Activated B cell treated with CpG ODN at 0.5 μM for 24 hours (primary cell): ENCODE measurements at places on chromosomes 16 and 17.

DNA sequence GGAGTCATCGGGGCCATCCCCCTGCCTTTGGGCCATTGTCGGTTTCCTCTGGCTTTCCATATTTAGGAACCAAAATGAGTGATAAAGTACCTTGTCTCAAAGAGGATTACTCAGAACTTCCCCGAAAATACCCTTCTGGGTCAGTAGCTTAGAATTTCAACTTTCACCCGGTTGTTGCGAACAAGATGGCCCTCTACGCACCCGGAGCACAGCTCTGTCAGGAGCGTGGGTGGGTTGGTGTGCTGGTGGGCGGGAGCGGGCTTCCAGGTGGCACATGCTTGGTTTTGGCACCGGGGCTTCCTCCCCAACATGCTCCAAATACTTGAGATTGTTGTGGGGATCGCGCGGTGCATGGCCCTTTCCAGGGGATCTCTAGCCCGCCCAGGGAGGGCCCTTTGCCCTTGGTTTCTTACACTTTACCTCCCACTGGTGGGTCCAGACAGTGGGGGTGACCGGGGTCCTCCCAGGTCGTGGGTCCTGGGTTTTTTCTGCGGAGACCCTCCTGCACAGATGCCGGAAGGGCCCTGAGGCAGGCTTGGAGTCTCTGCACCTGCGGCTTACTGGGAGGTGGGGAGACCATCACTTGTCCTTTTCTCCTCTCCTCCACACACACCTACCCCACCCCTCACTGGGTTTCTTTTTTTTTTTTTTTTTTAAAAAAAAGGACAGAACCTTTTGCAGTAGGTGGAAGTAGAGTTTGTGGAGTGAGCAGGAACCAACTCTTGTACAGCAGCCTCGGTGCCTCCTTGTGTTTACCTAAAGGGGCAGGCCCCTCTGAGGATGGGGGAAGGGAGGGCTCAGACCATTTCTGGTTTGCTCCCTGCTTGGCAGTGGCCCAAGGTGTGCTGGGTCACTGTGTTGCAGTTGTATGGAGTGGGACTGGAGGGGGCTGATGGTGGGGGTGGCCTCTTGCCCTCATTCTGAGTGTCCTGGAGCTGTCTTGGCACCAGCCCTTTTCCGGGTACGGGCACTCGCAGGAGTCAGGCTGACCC is 142.1 kb downstream of the SEC14L1 start:
- no peak for DNase-seq
- H3K27me3 ChIP-seq = peaks cover 4% of the 10 kb centered on the region
- peaks cover 3% of the 10 kb centered on the region for H3K36me3 ChIP-seq
- peaks cover 30% of the 10 kb centered on the region for H3K4me1 ChIP-seq
- H3K4me3 ChIP-seq = peak overlapping the region; percentile 82

GRCh38 chr17:39769974-39770587 is 32.3 kb downstream of the GRB7 start:
- no peaks in the 10 kb centered on the region for H3K27me3 ChIP-seq
- H3K36me3 ChIP-seq = peaks cover 93% of the 10 kb centered on the region
- peak overlapping the region; percentile 96 for H3K27ac ChIP-seq
- H3K4me3 ChIP-seq = peak overlapping the region; percentile 58

DNA sequence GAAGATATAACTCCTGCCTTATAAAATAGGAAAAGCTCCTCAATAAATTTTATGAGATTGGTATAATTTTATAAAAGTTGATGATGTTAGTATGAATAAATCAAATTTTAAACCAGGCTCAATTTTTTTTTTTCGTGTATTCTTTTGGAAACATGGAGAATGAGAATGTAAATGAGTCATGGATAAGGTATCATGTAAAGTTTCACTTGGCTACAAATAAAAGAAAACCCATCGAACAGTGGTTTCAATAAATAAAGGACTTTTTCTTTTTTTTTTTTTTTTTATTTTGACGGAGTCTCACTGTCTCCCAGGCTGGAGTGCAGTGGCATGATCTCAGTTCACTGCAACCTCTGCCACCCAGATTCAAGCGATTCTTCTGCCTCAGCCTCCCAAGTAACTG is 67.3 kb downstream of the PHKB start:
- H3K27me3 ChIP-seq = no peaks in the 10 kb centered on the region
- peaks cover 44% of the 10 kb centered on the region for H3K36me3 ChIP-seq
- peaks cover 8% of the 10 kb centered on the region for H3K4me1 ChIP-seq
- H3K27ac ChIP-seq = no peak overlapping the region

GRCh38 chr16:89392881-89393737 is 97.3 kb downstream of the ANKRD11 start:
- no peak for DNase-seq
- no peak overlapping the region for H3K27ac ChIP-seq
- peaks cover 63% of the 10 kb centered on the region for H3K4me1 ChIP-seq
- peaks cover 45% of the 10 kb centered on the region for H3K36me3 ChIP-seq
- no peaks in the 10 kb centered on the region for H3K27me3 ChIP-seq

DNA sequence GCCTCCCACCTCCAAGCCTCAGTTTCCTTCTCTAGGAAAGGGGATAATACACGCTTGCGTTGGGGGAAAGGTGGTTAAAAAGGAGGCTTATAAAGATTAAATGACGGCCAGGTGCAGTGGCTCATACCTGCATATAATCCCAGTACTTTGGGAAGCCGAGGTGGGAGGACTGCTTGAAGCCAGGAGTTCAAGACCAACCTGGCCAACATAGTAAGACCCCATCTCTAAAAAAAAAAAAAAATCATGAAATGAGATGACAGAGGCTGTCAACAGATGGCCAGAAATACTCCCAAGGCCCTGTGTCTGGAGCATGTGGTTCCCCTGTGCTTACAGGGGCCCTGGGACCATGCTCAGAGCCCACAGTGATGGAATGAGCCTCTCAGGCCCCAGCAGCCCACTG is 30.4 kb downstream of the RTN4RL1 start:
- no peak overlapping the region for H3K27ac ChIP-seq
- no peaks in the 10 kb centered on the region for H3K36me3 ChIP-seq
- H3K27me3 ChIP-seq = peaks cover 29% of the 10 kb centered on the region
- DNase-seq = no peak

GRCh38 chr16:67163999-67164558 is 466 bp upstream of the HSF4 start:
- H3K27me3 ChIP-seq = peaks cover 50% of the 10 kb centered on the region
- no peak overlapping the region for H3K27ac ChIP-seq
- H3K36me3 ChIP-seq = peaks cover 3% of the 10 kb centered on the region
- peaks cover 38% of the 10 kb centered on the region for H3K4me1 ChIP-seq
- H3K4me3 ChIP-seq = peak overlapping the region; percentile 56

DNA sequence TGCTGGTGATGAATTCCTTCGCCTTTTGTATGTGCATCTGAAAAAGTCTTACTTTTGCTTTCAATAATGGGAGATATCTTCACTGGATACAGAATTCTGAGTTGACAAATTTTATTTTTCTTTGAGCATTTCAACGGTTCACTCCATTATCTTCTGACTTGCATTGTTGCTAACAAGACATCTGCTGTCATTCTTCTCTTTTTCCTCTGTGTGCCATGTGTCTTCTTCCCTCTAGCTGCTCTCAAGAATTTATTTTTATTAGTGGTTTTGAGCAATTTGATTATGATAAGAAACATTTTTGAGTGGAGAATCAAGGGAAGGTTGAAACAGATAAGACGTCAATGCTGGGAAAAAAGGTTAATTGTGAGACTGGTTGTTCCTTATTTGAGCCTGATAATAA is 471.8 kb downstream of the CDH13 start:
- no peaks in the 10 kb centered on the region for H3K36me3 ChIP-seq
- H3K4me3 ChIP-seq = no peak overlapping the region
- H3K4me1 ChIP-seq = no peaks in the 10 kb centered on the region

GRCh38 chr16:27321013-27321915 is 7.5 kb downstream of the IL4R start:
- H3K4me1 ChIP-seq = peaks cover 95% of the 10 kb centered on the region
- peak overlapping the region; percentile 4 for H3K27ac ChIP-seq
- H3K36me3 ChIP-seq = peaks cover 77% of the 10 kb centered on the region
- DNase-seq = no peak

GRCh38 chr17:8900626-8901585 is 33.4 kb upstream of the PIK3R6 start:
- H3K4me1 ChIP-seq = peaks cover 66% of the 10 kb centered on the region
- H3K27me3 ChIP-seq = no peaks in the 10 kb centered on the region
- no peak for DNase-seq
- peaks cover 62% of the 10 kb centered on the region for H3K36me3 ChIP-seq
- peak overlapping the region; percentile 53 for H3K4me3 ChIP-seq
- H3K27ac ChIP-seq = peak overlapping the region; percentile 86

DNA sequence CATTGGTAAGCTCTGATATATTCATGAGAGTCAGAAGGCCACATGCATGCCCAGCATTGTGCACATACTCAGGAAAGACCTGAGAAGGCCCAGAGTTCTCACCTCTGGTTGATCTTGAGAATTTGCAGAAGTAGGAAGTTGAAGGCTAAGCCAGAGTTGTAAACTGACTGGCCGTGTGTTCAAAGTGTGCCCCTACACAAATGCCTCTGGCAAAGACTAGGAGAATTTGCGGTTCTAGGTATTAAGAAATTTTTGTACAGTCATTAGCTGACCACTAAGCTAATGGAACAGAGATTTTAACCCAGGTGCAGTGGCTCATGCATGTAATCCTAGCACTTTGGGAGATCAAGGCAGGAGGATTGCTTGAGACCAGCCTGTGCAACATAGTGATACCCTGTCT is 25.0 kb downstream of the FBXL20 start:
- DNase-seq = no peak
- no peaks in the 10 kb centered on the region for H3K27me3 ChIP-seq
- peaks cover 2% of the 10 kb centered on the region for H3K36me3 ChIP-seq
- H3K27ac ChIP-seq = peak overlapping the region; percentile 30
- H3K4me3 ChIP-seq = no peak overlapping the region
- peaks cover 28% of the 10 kb centered on the region for H3K4me1 ChIP-seq

- no peak overlapping the region for H3K27ac ChIP-seq
- H3K4me1 ChIP-seq = no peaks in the 10 kb centered on the region
- no peaks in the 10 kb centered on the region for H3K36me3 ChIP-seq
- no peaks in the 10 kb centered on the region for H3K27me3 ChIP-seq
Observed at GRCh38 chr16:83336603-83337002, 471.2 kb upstream of the HSBP1 start.

- no peak overlapping the region for H3K27ac ChIP-seq
- peaks cover 3% of the 10 kb centered on the region for H3K36me3 ChIP-seq
- H3K4me3 ChIP-seq = no peak overlapping the region
- no peaks in the 10 kb centered on the region for H3K27me3 ChIP-seq
- peaks cover 4% of the 10 kb centered on the region for H3K4me1 ChIP-seq
- no peak for DNase-seq
Observed at GRCh38 chr16:10282367-10282766, 100.1 kb upstream of the GRIN2A start.

DNA sequence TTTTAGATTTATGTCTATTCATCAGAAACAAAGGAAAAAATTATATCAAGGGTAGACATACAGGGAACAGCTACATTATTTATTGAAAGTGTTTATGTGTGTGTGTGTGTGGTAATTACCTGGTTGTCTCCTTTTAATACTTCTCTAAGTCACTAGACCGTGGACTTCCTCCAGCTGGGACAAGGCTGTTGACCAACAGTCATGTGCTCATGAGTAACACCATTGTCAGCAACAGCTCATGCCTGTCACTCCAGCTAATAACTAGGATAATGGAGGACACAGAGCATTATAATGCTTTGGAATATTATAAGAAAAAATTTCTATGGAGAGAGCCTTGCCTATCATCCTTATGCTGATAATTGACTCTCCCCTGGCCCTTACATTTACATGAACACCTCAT is 125.3 kb upstream of the SALL1 start:
- H3K27me3 ChIP-seq = no peaks in the 10 kb centered on the region
- H3K4me3 ChIP-seq = no peak overlapping the region
- H3K27ac ChIP-seq = no peak overlapping the region
- no peaks in the 10 kb centered on the region for H3K36me3 ChIP-seq
- DNase-seq = no peak

DNA sequence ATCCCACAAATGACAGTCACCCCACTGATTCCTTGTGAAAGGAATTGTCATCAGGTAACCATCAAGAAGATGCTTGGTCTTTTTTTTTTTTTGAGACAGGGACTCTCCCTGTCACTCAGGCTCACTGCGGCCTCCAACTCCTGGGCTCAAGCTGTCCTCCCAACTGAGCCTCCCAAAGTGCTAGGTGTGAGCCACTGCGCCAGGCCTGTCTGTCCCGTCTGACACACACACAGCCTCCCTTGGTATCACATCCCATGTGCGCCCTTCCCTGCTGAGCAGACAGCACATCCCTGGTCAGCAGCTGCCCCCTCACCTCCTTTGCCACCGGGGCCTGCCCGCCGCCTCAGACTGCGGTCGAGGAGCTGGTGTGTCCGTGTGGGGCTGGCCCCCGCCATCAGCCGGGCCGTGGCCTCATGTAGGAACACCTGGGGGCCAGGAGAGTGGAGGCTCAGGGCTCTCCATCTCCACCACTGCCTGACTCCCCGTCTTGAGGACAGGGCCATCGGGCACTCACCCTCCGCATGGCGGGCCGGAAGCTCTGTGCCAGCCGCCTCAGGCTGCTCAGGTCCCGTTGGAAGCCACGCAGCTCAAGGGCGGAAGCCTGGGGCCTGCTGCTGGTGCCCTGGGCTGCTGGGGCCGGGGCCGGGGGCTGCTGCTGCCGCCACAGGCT is 23.6 kb downstream of the SREBF1 start:
- H3K27me3 ChIP-seq = no peaks in the 10 kb centered on the region
- DNase-seq = no peak
- no peak overlapping the region for H3K4me3 ChIP-seq
- peaks cover 11% of the 10 kb centered on the region for H3K4me1 ChIP-seq
- H3K27ac ChIP-seq = no peak overlapping the region

DNA sequence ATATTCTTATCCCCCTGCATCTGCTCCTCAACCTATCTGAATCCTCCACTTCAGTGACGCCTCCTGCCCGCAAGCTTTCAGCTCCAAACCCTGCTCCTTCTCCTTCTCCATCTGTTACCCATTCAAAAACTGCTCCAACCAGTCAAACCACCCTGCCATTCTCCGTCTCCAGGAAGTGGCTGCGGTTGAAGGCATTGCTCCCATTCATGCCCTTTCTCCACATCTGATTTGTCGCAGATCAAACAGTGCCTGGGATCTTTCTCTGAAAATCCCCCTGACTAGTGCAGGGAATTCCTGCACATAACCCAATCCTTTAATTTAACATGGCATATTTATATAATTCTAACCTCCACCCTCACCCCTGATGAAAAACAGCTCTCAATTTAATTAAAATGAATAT is 56.3 kb downstream of the SLFN5 start:
- H3K27ac ChIP-seq = no peak overlapping the region
- no peak for DNase-seq
- peaks cover 5% of the 10 kb centered on the region for H3K36me3 ChIP-seq
- peaks cover 20% of the 10 kb centered on the region for H3K27me3 ChIP-seq
